ENCODE measurements at places on chromosomes 4 and X.

DNA sequence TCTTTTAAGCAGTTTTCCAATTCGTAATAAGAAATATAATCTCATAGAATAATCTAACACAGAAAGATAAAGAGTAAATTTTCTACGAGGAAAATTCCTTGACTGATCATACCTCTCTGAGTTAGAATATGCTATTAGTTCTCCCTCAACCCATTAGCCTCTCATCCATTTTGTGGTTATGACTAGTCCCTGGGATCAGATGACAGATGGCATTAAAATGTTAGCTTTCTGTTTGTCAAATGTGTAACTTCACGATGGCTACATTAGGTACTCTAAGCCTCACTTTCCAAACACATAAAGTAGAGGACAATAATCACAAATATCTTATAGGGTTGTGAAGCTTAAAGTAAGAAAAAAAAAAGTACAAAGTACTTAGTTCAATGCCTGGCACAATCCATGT is 112.2 kb downstream of the ZAR1 start:
- DNase-seq, result peak; percentile 21

GRCh38 chr4:14916554-14917297 is 85.6 kb upstream of the CPEB2 start:
- DNase-seq, result no peak

GRCh38 chr4:102620697-102621497 is 119.7 kb downstream of the NFKB1 start:
- DNase-seq, result peak; percentile 84

GRCh38 chr4:177281351-177281909 is 28.2 kb upstream of the NEIL3 start:
- DNase-seq, result no peak

GRCh38 chr4:159077702-159078495 is 25.0 kb upstream of the RAPGEF2 start:
- no peak for DNase-seq

- no peak for DNase-seq
Observed at GRCh38 chr4:45453258-45453853, 670.5 kb downstream of the GABRG1 start.

DNA sequence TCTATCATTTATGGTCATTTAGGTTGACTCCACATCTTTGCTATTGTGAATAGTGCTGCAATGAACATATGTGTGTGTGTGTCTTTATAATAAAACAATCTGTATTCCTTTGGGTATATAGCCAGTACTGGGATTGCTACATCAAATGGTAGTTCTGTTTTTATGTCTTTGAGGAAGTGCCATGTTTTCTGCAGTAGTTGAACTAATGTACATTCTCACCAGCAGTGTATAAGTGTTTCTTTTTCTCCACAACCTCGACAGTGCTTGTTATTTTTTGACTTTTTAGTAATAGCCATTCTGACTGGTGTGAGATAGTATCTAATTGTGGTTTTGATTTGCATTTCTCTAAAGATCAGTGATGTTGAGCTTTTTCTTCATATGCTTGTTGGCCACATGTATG is 80.5 kb downstream of the ARHGAP6 start:
- no peak for DNase-seq

- DNase-seq, result no peak
Observed at GRCh38 chr4:178937130-178937529, 1494.9 kb upstream of the AGA start.

GRCh38 chr4:182600856-182601255 is 316.3 kb downstream of the DCTD start:
- DNase-seq, result no peak

GRCh38 chr4:74501579-74501978 is 56.6 kb downstream of the AREG start:
- DNase-seq, result peak; percentile 74

DNA sequence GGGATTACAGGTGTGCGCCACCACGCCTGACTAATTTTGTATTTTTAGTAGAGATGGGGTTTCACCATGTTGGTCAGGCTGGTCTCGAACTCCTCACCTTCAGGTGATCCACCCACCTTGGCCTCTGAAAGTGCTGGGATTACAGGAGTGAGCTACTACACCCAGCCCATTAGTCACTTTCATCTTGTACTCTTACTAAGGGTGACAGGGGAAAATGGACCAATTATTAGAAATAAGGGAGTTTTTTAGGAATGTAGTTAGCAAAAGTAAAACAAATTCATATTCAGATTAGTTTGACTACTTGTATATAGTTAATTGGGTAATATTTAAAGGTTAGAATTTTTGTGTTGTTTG is 26.1 kb downstream of the SMARCA5 start:
- DNase-seq, result no peak

GRCh38 chr4:7661846-7662506 is 227.2 kb upstream of the PSAPL1 start:
- no peak for DNase-seq

DNA sequence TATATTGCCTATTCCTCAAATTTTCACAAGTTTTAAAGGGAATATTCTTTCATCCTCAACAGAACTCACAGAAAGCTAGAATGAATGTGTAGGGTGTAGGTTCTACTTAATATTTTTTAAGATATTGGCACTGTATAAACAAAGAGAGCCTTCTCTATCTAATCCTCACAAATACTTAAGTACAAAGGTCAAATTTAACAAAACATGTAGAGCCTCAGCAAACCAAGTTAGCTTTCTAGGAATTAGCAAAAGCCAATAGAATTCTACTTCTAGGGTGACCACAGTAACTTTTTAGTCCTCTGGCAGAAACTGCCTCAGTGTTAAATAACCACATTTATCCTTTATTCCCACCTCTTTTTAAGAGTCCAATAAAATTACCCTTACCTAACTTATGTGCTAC is 19.3 kb downstream of the DHX15 start:
- no peak for DNase-seq

GRCh38 chr4:30461218-30461617 is 259.0 kb upstream of the PCDH7 start:
- no peak for DNase-seq

DNA sequence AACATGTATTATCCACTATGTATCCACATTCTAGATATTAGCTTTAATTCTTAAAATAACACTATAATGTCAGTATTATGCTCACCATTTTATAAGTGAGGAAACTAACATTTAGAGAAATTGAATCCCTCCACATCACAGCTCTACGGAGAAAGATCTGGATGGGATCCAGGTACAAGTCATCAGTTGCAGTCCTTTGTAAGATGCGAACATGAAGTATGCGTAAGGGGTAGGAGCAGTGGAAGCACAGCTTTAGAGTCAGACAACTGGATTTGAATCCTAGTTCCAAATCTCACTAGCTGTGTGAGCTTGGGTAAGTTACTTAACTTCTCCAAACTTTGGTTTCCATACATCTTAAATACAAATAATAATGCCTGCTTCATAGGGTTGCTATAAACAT is 162.5 kb downstream of the ATP10D start:
- DNase-seq, result no peak

DNA sequence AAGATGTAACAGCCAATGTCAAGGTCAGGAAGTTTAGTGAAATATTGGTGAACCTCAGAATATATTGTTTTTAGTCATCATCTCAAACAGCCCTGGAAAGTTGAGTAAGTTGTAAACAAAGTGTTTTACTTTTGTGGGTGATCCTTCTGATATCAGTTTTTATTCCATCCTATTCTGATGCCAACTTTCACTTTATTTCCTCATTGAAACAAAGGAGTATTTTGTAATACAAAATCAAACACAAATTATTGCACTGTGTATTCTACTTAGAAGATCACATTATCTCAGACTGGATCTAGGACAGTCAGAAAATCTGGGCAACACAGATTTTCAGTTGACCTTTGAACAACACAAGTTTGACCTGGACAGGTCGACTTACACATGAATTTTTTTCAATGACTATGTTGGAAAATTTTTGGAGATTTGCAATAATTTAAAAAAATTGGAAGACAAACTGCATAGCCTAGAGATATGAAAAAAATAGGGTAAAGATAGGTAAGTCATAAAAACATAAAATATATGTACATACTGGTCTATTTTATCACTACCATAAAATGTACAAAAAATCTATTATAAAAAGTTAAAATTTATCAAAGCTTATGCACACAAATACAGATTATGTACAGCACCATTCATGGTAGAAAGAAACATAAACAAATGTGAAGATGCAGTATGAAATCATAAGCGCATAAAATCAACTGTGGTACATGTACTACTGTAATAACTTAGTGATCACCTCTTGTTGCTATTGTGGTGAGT is 709.1 kb upstream of the FAM241A start:
- no peak for DNase-seq

- DNase-seq, result no peak
Observed at GRCh38 chr4:96504386-96504785, 664.5 kb downstream of the PDHA2 start.

GRCh38 chr4:25485104-25485503 is 108.0 kb downstream of the ANAPC4 start:
- no peak for DNase-seq

DNA sequence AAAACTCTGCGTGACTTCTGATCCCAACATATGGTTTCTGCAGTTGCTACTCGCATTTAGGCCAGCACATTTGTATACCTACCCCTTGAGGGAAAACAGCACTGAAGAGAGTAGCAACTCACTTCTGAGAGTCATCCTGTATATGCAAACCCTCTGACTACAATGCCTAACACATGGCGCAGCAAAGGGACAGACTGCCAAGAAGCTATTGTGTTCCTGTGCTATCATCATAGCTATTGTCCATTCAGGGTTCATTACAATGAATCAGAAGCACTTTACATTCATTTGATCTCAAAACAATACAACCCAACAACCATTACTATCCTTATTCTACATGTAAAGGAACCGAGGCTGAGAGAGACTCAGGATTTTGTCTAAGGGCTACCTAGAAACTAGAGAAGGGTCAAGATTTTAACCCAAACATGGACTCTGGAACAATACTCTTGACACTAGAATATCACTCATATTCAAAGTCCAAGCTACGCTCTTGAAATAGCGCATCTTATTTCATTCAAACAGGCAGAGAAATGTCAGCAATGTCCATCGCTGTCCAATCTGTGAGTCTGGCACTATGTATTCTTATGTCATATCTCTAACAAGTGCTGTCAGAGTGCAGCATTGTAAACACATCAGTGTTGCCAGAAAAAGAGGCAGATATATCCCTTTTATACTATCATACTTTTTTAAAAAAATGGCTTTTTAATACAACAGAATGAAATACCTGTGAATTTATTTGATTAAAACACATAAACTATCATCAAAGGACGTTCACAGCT is 173.6 kb downstream of the CORIN start:
- no peak for DNase-seq

DNA sequence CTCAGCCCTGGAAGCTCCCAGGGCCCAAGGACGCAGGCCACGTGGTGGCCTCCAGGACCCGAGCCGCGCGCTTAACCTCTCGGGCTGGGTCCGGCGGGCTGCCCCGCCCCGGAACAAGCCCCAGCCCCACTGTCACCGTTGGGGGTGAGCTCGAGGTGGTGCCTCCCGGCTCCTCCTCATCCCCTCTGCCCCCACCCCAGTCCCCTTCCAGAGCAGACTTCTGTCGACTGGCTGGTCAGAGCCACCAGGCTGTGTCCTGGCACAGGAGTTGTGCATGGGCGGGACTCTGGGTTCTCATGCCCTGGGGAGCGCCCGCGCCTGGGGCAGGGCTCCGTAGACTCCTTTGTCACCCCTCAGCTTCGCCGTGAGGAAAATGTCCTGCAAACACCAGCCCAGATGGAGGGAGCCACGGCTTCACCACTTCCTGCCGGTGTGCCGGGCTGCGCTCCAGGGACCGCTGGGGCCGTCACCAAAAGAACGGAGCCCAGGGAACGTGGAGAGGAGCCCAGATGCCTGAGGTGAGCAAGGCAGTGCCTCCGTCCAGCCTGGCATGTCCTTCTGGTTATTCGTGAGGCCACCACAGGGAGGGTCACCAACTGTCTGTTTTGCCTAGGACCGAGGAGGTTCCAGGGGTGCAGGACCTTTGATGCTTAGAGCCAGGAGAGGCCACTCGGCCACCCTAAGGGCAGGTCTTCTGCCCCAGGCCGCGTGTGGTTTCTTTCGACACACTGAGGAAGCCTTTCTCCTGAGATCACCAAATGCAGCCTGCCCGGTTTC is 7.1 kb upstream of the RGS12 start:
- DNase-seq, result no peak

- no peak for DNase-seq
Observed at GRCh38 chr4:176002007-176002613, 63.5 kb upstream of the WDR17 start.

DNA sequence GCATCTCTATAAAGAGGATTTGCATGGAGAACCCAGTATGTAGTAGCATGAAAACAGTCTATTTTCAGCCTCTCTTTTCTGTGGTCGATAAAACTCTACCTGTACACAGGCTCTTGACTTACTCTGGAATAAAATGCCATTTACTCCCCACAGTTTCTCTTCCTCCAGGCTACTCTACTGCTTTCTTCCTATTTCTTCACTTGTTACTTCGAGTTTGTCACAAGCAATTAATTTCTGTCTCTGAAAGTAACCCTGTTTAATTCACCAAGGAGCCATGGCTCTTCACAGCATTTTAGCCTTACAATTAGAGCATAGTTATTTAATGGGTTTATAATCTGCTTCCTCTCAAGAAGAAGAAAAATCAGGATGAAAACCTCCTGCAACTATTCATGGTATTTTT is 472.9 kb upstream of the PRKX start:
- no peak for DNase-seq

- DNase-seq, result no peak
Observed at GRCh38 chr4:8872402-8873291, 1.0 kb upstream of the HMX1 start.

- no peak for DNase-seq
Observed at GRCh38 chr4:21041708-21042107, 341.4 kb downstream of the PACRGL start.

DNA sequence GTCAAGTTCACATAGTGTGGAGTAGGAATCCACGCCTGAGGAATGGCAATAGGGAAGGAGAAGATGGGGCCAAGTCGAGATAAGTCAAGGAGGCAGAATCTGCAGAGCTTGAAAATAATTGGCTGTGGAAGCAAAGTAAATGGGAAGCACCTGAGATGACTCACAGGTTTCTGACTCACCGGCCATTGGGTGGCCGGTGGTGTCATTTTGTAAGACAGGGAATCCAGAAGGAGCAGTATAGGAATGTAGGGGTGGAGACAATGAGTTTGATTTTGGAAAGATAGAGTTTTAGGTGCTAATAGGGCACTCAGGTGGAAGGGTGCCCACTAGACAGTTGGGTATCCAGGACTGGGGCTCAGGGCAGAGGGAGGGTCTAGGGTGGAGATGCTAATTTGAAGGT is 201.0 kb upstream of the MAMLD1 start:
- DNase-seq, result no peak

GRCh38 chrX:8841911-8842310 is 40.7 kb upstream of the FAM9A start:
- no peak for DNase-seq

DNA sequence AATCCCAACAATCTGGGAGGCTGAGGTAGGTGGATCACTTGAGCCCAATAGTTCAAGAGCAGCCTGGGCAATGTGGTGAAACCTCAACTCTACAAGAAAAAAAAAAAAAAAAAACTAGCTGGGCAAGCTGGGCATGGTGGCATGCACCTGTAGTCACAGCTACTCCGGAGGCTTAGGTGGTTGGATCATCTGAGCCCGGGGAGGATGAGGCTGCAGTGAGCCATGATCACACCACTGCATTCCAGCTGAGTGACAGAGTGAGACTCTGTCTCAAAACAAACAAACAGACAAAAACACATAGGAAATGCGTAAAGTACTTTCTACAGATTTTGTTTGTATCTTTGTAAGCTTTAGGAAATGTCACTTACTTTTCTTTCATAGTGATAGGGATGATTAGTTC is 307.2 kb upstream of the NR3C2 start:
- DNase-seq, result no peak

GRCh38 chrX:150779385-150779784 is 86.2 kb downstream of the MTMR1 start:
- DNase-seq, result no peak

- DNase-seq, result no peak
Observed at GRCh38 chr4:116391020-116391419, 694.4 kb downstream of the TRAM1L1 start.
